ENCODE measurements at places on chromosomes 1 and 21.
A peak's percentile ranks its signal among the peaks of the same experiment; 100 is the strongest.

- DNase-seq, result no peak
Observed at GRCh38 chr1:16375521-16376340, 8.7 kb downstream of the SZRD1 start.

GRCh38 chr1:223873044-223873443 is 27.3 kb upstream of the TP53BP2 start:
- no peak for DNase-seq

- peak; percentile 31 for DNase-seq
Observed at GRCh38 chr1:75233302-75233929, 99.2 kb downstream of the LHX8 start.

DNA sequence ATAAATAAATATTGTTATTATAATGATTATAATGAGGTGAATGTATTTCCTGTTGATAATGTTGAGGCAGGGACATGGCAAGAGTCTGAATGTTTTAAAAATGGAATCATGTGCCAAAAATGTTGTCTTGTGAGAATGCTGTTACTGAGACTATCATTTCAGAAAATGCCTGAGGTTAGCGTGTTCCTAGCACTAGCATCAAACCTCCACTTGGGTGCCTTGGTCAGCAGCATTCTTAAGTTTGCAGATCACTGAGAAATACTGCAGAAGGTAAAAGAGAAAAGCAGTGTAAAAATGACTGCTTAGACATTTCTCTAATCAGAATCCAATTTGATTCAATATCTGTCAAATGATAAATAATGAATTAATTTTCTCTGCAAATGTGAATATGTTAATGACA is 50.8 kb downstream of the OLFM3 start:
- DNase-seq, result no peak

DNA sequence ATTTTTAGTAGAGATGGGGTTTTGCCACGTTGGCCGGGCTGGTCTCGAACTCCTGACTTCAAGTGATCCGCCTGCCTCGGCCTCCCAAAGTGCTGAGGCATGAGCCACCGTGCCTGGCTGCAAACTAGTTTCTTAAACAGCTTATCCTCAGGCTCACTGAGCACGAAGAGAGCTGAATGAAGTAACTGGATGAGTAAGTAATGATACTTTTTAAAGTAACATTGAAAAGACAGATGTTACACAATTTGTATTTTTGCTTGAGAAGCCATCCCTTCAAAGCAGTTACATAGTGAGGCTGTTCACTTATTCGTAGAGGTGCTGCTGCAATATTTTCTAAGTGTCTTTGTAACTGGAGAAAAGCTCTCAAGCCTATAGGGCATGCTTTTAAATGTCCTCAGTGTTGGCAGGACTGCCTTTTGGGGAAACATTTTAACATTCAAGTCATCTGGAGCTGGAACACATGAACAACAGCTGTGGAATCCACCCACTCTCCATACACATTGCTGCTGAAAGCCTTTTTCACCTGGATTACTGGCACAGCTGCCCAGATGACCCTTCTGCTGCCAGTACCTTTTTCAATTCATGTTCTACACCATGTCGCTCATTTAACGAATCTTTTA is 2.7 kb upstream of the YBX1 start:
- DNase-seq, result no peak

DNA sequence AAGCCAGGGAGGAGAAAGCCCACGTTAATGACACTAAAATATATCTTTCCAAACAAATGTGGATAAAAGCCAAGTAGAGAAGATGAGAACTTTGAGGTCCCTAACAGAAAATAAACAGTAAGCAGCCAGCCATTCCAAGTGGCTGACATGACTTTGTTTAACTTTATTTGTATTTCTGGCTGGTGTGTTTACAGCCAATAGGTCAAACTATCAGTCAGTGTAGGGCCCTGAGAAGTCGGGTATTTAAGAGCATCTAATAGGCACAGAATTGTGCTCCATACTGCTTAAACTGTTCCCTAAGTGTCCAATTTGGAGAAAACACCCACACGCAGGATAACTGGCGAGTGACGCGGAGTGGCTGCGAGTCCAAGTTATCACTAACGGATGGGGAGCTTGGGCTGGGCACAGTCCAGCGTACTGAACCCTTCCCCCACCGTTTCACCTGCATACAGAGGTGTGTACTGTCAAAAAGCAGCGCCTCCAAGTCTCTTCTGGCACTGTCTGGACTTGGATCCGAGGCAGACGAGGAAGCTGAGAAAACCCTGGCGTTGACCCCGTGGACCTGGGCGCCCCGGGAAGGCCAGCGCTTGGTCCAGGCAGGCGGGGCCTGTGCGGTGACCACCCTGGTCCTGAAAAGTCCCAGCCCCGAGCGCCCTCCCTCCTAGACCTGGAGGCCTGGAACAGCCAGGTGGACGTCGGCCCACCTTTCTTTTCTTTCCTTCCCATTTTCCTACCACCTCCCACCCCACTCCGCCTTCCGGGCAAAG is 662 bp upstream of the LGALS8 start:
- DNase-seq, result no peak

GRCh38 chr1:9010781-9011323 is 15.4 kb downstream of the SLC2A7 start:
- no peak for DNase-seq
